Naive thymus-derived CD8-positive, alpha-beta T cell (primary cell): ENCODE measurements at places on chromosomes 5 and 9.

DNA sequence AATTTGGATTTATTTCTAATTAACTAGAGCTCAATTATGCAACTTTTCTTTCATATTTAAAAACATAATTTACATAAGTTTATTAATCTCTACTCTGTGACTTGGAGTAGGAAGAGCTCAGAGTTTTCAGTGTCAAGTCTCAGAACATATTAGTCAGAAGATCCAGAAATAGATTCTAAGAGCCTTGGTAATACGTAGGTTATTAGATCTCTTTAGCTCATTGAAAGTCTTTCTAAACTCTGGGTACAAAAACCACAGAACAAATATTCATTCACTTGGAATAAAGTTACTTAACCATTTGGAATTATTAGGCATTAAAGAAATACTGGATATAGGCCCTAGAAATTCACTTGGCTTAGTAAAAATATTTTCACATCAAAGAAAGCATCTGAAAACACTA lies 26.3 kb upstream of the ISCA1 start:
- DNase-seq, result no peak

GRCh38 chr5:80481019-80481893 lies 6.6 kb upstream of the FAM151B start:
- no peak for DNase-seq

- no peak for DNase-seq
These were observed 529.1 kb upstream of the SEMA6A start for GRCh38 chr5:117103703-117104102.

DNA sequence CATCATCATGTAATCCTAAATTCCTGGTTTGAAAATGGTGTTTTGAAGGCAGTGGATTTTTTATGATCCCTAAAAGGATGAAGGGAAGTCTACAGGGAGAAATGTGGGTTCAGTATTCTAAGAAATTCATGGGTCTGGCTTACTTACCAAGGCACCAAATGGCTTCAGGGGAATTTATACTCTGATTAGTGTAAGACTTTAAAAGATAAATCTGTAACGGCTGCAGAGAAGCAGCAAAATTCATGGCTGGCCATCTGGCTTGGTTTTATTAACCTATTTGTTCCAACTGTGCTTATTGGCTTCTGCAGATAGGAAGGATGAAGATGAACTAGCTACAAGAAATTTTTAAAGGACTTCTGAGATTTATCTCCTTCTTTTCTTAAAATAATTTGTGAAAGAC lies 222.8 kb downstream of the TENT4A start:
- DNase-seq, result no peak

DNA sequence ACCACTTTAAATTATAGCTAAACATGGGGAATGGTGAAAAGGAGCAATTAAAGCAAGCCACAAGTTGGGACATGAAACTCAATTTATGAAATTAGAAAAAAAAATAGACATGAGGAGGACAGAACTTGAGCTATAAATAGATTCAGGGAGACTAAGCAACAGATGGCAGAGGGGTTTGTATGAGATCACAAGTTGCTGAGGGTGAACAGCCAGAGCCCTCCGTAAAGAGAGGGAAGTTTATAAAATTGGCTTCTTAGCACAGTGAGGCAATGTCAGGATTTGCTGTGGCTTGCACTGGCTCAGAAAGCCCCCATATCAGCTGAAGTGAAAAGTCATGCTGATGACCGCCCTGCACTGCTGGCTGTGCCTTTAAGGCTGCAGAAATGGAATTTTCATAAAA lies 443.4 kb upstream of the CD180 start:
- no peak for DNase-seq

GRCh38 chr5:42148813-42149212 lies 223.7 kb downstream of the FBXO4 start:
- no peak for DNase-seq

DNA sequence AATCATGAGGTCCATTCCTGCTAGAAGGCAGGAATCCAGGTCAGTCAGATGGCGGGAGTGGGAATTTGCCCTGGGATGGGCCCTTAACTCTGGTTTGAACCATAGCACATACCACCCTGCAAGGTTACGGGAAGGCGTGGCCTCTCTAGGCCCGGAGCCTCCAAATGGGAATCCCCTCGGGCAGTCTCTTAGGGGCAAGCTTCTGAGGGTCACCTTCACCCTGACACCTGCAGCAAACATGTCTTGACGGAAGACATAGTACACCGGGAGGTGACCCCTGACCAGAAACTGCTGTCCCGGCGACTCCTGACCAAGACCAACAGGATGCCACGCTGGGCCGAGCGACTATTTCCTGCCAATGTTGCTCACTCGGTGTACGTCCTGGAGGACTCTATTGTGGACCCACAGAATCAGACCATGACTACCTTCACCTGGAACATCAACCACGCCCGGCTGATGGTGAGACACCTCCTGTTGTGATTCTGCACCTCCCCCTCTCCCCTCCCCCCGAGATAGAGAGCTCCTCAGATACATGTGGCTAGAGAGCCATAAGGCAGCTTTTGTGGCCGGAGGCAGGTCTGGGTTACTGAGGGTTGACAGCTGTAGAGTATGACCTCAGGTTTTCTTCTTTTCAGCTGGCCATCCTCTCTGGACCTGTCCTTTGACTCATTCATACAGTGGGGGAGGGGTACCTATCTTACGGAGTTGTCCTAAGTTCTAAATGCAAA lies 957 bp downstream of the PRELID1 start:
- no peak for DNase-seq

GRCh38 chr5:112958093-112959088 lies 18.2 kb upstream of the DCP2 start:
- no peak for DNase-seq

DNA sequence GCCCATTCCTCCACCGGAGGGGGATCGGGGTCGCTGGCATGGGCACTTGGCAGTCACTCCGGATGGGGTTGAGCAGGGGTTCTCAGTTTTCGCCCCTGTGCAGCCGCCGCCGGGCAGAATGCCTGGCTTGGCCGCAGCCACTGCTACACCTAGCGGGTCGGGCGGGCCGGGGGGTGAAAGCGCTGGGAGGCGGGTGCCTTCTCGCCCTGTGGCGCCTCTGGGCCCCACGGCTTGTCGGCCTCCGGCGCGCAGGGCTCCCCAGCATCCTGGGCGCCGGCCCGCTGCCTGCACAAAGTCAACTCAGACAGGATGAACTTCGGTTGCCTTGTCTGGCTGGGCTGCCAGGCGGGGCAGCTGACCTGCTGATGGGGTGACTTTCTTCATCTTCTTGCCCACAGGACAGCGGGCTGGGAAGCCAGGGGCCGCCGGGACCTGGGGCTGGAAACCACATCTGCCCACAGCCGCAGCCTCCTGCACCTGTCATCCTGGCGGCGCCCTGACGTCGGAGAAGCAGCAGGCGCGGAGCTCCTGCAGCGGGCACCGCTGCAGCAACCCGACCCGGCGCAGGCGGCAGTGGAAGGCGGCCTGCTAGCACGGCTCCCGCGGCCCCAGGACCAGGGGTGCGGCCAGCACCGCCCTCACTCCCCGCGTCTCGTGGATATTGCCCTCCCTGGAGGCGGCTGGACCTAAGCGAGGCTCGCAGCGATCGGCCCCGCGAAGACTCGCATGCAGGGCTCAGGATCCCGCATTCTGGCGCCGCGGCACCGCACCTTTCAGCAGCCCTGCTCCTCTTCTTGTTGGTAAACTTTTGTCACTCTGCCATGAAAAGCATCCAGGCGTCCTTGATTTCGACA lies 1.3 kb upstream of the ANKRD18A start:
- DNase-seq, result peak; percentile 11

- DNase-seq, result peak; percentile 54
These were observed 2.1 kb downstream of the MAMDC4 start for GRCh38 chr9:136854113-136854841.
